ENCODE measurements at places on chromosomes 5 and 9.

GRCh38 chr5:23675456-23675855 is 168.0 kb downstream of the PRDM9 start:
- DNase-seq: no peak

GRCh38 chr9:79812507-79813257 is 240.9 kb downstream of the TLE4 start:
- DNase-seq: no peak

DNA sequence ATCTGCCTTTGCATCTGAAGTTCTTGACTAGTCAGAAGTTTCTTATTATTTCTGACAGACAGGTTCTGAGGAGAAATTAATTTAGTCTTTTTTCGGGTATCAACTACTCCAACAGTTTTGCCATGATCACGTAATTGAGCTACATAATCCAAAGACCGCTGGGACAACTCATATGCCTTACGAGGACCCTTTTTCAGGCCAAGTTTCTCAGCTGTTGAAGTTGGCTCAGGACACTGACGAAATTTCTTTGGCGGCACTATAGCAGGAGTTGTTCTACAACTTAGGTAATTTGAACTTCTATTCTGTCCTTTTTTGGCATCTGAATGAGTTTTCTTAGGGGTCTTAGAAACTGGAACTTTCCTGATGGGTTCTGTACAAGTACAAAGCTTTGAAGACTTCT is 27.2 kb downstream of the SETX start:
- DNase-seq: no peak

DNA sequence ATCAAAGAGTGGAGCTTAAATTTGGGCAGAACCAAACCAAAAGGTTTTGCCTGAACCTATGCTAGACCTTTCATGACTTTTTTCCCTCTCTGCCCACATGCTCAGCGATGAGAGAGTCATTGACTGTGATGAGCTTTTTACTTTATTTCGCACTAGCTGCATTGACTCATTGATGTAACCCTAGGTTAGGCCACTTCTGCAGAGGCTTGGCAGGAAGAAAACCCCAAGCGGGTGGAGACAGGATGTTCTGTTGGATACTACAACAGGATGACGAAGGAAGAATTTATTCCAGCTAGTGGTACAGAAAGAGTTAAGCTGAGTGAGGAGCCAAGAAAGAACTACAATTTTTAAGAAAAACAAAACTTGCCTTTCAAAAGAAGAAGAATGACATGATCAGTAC is 18.4 kb downstream of the AGXT2 start:
- DNase-seq: no peak

DNA sequence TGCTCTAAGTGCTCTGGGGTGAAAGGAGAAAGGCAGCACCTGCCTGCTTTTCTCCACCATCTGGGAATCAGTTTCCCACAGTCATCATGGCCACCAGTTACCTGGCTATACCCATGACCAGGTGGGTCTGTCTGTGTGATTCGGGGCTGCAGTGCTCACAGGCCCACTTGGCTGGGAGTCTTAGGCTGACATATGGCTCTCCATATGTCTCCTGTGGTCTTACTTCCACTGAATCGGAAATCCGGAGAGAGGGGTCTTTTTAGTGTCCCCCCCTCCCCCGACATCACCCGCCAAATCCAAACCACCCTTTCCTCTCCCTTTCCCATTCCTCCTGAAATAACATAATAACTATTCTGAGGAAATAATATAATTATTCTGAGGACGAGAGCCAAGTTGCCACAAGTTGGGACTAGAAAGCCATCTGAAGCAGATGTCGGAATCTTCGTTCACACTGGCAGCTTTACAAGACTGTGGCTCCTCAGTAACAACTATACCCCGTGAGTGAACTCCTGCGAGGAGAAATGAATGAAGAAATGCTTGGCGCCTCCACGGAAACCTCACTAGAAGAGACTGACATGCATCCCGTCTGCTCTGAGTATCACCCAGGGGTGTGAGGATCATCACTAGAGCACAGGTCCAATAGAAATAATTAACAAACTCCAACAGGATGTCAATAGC is 143.4 kb downstream of the MYO10 start:
- DNase-seq: no peak

DNA sequence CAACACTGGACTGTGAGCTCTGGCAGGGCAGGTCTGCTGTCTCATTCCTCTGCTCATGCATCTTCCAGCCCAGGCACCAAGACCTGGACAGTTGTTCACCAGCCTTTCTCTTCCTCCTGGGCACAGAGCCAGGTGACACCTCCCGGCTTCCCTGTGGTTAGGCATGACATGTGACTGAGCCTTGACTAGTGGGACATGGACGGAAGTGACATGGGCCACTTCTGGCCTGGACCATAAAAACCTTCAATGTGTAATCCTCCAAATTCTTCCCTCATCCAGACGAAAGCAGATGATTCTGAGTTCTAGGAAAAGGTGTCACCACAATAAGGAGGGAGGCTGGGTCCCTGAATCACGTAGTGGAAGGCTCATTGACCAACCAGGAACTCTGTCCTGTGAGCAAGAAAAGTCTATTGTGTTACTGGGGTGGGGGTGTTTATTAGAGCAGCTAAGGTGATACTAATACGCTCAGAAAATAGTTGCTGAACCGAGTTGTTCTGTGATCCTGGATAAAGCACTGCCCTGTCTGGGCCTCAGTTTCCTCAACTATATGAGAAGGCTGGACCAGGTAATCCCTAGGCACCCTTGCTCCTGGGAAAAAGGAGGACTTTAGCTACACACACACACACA is 26.6 kb upstream of the CRB2 start:
- DNase-seq: no peak

GRCh38 chr5:10503997-10504793 is 59.7 kb upstream of the ANKRD33B start:
- DNase-seq: no peak

- no peak for DNase-seq
Observed at GRCh38 chr9:95528908-95529502, 12.2 kb upstream of the PTCH1 start.

GRCh38 chr5:45532826-45533624 is 163.2 kb downstream of the HCN1 start:
- DNase-seq: no peak

- DNase-seq: no peak
Observed at GRCh38 chr5:96331681-96332361, 101.2 kb downstream of the PCSK1 start.

- no peak for DNase-seq
Observed at GRCh38 chr5:124237206-124237695, 509.2 kb downstream of the ZNF608 start.

DNA sequence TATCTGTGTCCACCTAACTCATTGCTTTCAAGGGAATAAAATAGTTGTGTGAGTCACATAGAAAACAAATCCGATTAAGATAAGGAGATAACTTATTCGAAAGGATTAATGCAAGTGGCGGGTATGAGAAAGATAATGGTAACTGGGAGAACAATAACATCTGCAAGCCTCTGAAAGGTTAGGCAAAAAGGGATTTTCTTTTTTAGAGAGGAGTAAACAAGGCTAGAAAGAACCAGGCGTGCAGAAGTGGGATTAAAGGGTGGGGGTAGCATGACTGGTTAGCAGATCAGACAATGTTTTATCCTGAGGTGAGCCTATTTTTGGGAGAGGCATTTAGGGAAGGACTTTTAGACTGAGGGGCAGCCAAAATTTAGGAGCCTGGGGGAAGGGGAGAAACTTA is 34.7 kb upstream of the JMY start:
- no peak for DNase-seq

GRCh38 chr9:133693703-133694529 is 44.2 kb downstream of the SARDH start:
- no peak for DNase-seq

DNA sequence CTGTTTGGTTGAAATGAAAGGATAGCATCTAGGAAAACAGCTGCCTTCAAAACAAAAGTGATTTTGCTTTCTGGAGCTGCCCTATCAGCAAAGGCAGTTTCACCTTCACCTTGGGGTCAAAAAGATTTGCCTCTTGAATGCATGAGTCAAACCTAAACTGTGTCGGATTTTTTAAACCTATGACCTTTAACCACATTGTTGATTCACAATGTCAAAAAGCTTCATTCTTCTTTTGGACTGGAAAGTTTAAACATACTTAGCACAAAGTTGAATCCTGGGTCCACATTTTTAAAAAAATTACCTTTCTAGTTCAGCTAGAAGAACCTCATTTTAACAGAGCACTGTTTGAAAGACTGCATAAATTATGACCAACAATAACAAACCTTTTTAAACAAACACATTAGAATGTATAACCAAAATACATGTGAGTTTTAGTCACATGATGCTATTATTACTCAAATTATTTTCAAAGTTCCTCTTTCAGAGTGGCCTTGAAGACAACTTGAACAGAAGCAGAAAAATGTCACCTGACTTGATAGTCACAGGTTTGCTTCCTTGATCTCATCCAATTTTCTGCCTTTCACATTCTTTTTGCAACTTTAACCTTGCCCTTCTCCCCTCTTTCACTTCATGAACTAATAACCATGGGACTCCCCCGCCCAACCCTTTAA is 109.7 kb upstream of the LHFPL2 start:
- no peak for DNase-seq

GRCh38 chr5:72149742-72150141 is 42.5 kb downstream of the MAP1B start:
- no peak for DNase-seq

DNA sequence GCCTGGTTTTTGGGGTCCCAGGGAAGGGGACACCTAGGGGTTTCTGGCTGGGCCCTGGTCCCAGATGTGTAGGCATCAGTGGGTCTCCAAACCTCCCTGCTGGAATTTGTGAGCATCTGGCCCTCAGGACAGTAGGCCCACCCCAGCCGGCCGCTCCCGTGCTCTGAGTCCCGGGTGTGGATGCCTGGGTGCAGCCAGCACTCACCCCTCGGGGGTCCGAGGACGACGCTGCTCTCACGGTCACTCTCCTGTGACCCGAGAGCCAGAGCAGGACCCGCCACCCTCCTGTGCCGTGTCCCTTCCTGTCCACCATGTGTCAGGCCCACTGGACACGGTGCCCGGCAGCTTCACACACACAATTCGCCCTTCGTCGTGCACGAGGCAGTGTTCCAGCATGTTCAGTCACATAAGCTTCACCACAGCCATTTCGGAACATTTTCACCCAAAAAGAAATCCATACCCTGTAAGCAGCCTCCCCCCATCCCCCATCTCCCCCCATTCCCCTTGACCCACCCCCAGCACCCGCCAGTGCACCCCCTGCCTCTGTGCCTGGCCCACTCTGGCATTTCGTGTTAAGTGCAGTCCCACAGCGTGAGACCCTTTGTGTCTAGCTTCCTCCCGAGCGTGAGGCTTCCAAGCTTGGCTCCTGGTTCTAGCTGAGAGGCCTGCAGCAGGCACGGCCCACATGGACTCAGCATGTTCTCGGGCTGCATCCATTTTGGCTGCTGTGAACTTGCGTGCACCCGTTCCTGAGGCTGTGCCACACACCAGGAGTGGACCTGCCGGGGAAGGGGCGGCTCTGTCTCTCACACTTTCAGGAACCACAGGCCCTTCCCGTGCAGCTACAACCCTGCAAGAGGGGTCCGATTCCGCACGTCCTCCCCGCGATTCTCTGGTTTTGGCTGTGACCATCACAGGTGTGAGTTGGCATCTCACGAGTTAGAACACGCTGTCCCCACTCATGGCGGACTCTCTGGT is 40.5 kb downstream of the NKD2 start:
- no peak for DNase-seq

- no peak for DNase-seq
Observed at GRCh38 chr5:129063483-129064113, 31.0 kb upstream of the ISOC1 start.

DNA sequence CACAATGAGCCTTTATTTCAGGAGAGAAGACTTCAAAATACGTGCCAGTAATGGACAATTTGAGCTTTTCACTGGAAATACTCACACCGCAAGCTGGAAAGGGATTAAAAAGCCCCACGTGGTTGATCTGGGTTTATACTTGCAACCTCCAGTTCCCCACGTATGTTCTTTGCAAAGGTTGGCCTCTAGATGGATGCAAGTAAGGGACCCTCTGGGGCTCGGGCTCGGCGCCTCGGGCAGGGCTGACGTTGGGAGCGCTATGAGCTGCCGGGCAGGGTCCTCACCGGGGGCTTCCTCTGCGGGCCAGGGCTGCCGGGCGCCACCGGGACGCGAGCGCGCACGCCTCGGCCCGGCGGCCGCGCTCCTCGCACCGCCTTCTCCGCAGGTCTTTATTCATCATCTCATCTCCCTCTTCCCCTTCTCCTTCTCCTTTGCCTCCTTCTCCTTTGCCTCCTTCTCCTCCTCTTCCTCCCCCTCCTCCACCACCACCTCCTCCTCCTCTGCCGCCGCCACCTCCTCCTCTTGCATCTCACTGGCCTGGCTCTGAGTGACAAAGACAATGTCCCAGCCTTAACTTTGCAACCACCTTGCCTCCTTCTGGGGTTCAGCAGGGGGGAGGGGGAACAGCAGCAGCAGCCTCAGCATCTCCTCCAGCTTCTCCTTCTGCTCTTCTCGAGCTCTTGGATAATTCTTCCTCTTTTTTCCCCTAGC is 701 bp upstream of the ZNF462 start:
- DNase-seq: no peak

Measured in activated CD4-positive, CD25-positive, alpha-beta regulatory T cell treated with anti-CD3 and anti-CD28 coated beads, Interleukin-2, amount 50 U/mL, for 16 hours (primary cell).